ENCODE measurements at places on chromosomes 2 and 18. TPM values are rescaled to one million over a fixed set of nuclear protein-coding genes. Genes with fewer than 3 reads are reported as not detected.

CIB4 gene
- total RNA-seq = 2.5 TPM

DNA sequence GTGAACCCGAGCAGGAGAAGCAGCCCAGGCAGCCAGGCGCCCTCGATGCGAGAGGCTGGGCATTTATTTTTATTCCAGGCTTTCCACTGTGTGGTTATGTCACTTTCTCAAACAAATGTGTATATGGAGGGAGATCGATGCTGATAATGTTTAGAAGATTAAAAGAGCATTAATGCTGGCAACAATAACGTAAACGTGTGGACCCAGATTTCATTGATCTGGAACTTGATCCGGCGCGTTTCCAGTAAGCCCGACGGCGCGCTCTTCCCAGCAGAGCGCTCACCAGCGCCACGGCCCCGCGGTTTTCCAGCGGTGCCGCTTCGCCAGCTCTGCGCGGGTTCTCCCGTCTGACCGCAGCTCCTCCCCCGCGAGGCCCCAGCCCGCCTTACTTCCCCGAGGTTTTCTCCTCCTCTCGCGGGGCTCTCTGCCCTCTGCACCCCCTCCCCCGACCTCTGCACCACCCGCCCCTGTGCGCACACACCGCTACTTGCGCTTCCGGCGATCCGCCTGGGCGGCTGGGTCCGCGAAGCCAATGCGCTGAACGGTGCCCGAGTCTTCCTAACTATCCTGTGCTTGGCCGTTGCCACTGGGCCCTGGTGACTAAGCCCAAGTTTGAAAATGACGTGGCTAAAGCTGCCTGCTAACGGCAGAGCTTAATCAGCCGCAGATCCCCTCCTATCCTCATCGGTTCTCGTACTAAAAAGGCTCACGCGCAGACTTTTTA lies 6.1 kb downstream of the ONECUT2 start:
- no peak for DNase-seq

DNA sequence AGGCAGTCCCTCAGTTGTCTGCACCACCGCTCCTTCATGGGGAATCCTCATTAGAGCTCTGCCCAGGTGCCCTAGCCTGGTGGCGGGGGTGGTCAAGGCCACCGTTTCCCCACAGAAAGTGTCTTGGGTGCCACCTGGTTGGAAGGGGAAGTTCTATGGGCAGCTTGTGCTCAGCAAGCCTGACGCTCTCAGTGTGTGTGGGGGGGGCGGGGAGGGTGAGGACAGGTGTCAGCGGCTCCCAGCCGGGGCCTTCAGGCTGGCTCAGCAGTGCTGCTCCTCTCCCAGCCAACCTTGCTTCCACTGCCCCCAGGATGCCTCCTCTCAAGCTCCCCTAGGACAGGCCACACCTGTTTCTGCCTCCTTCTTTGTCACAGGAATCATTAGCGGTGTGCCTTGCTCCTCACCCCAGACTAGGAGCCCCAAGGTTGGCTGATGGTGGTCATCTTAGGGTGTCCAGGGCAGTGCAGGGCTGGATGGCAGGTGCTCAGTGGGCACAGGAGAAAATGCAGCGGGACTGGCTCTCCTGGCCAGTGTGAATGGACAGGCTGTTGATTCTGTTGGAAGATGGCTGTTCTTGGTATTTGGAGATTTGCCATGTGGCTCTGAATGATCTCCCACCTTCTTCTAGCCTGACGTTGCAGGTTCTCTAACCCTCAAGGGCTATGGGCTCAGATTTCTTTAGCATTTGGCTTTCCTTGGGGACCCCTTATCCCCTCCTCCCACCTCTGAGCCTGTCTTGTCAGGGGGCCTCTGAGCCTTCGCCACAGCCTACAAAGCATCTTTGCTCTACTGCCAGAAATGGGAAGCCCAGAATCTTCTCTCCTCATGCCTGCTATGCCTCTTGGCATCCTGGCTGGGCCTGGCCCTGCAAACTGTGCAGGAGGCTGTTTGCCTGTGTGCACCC lies 185.8 kb upstream of the HS6ST1 start:
- DNase-seq = peak; percentile 7

GRCh38 chr2:176237456-176237855 lies 31.8 kb upstream of the MTX2 start:
- DNase-seq = no peak

- no peak for DNase-seq
These were observed 229.3 kb downstream of the TGIF1 start for GRCh38 chr18:3679241-3679640.

- no peak for DNase-seq
These were observed 71.5 kb downstream of the CDC42EP3 start for GRCh38 chr2:37599688-37600525.

DNA sequence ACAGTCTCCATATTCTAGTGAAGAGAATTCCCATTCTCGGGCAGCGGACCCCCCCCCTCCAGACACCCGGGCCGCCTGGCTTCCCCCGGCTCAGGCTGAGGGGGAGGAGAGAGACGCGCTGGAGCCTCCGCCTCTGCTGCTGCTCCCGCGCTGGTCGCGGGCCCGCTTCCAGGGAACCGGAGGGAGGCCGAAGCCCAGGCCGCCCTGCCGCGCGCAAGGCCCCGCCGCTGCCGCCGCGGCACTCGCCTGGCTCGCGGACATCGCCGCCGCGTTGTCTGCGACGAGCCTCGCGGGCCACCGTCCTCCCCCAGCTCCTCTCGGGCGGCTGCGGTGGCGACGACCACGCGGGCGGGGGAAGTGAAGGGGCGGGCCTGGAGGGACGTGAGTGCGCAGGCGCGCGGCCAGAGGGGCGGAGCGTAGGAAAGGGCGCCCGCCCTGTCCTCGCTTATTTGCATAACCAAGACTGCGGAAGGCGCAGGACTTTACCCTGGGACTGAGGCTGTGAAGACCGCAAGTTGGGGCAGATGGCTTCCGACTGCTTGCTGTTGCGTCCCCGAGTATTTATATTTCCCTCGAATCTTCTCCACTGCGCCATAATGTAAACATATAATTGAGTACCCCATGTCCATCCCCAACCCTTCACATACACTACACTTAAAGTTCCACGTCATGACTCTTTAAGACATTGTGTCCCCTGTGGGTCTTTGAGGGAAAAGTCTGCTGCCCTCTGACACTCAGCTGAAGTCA lies at the start of gene ARL5A:
ARL5A (minus strand) TSS at position 279 of the 747 bp plus-strand sequence; CDS start at position 34, 245 bp downstream.
- DNase-seq = peak; percentile 96

TLX2 gene
- total RNA-seq = not detected

- DNase-seq = peak; percentile 45
These were observed 31.1 kb downstream of the HDAC4 start for GRCh38 chr2:239369631-239370161.

DNA sequence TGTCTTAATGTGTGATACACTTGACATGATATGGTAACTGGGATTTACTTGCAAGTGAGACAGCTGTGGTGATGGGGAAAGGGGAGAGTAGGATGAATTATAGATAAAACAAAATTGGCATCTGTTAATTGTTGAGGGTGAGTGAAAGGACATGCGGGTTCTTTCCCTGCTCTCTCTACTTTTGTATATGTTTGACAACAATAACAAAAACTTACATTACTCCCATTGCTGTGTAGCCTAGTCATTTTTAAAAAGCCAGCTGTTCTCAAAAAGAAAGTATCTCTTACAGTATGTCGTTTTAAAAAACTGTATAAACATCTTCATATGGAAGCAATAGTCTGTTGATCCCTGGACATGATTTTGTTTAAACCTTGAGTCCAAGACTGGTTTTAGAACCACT lies 117.6 kb downstream of the MYO1B start:
- DNase-seq = no peak

DNA sequence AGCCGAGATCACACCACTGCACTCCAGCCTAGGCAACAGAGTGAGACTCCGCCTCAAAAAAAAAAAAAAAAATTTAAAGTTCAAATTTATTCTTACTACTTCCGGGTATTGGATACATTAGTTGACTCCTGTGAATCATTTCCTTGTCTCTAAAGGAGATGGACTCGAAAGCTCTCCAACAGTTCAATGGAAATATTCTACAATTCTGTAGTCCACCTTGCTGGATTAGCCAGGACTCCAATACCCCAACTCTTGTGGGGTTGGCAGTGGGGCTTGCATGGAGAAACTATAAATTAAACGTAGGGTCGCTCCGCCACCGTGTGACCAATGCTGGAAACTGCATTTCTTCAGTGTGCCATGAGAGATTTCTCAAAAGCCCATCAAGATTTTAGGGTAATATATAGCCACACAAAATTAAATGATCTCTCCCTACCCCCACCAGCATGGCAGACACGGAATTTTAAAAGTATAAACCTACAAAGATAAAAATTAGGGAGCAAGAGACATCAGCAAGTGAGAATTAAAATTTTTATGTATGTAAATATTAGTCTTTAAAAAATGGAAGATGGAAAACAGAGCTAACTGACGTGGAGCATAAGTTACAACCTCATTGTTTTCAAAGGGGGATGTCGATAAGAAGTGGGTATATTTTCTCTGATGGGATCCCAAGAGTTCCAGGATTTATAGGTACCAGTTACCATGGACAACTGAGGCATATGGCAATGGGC lies 27.8 kb upstream of the GAREM2 start:
- DNase-seq = peak; percentile 73

- no peak for DNase-seq
These were observed 761.2 kb upstream of the ACVR2A start for GRCh38 chr2:147083664-147084063.

DNA sequence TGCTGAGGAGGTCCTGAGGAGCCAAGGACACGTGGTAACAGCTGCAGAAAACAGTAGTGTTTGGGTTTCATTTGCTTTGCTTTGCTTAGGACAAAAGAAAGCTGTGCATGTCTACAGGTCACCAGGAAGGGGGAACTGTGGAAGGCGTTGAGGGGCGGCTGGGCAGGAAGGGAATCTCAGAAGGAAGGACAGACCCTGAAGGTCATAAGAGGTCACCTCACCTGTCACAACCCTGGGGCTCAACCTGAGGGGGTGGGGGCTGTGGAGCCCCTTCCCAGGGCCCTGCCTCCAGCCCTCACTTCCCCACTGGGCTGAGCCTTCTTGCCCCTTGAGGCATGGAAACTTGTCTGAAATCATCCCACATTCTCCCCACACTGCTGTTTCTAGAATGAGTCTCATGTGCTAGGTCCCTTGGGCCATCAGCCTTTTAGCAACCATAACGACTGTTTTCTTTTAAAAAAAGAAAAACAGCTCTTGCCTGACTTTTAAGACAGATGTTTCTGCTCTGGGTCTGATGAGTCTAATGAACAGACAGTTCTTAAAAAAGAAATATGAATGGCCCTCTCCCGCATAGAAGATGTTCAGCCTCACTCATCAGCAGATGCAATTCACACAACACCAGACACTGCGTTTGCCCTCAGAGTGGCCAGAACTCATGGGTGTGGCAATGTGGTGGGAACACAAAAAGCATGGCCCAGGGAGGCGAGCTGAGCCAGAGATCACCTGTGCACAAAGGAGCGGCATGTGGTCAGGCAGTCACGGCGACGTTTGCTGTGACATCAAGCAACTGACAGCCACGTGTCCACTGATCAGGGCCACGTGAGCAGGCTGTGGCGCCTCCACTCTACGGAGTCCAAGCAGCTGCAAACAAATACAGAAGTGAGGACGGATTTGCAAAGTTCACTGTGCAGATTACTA lies 84.0 kb downstream of the SEPTIN10 start:
- peak; percentile 14 for DNase-seq

SCN9A gene
- 1.9 TPM for total RNA-seq

GATA6 gene
- total RNA-seq = 141 TPM

DNA sequence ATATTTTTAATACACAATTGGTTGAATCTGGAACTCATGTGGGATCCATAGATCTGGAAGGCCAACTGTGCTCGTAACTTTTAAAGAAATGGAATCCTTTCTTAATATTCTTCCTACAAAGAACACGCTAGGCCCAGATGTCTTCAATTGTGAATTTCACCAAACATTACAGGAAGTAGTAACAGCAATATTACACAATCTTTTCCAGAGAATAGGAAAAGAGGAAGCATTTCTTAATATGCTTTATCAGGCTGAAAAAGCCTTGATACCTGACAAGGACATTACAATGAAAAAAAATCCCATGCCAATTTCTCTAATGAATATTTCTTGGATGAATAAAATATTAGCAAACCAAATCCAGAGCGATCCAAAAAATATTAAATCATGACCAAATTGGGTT lies 80.3 kb upstream of the HAAO start:
- no peak for DNase-seq

- no peak for DNase-seq
These were observed 61.9 kb upstream of the TFCP2L1 start for GRCh38 chr2:121346859-121347258.

DNA sequence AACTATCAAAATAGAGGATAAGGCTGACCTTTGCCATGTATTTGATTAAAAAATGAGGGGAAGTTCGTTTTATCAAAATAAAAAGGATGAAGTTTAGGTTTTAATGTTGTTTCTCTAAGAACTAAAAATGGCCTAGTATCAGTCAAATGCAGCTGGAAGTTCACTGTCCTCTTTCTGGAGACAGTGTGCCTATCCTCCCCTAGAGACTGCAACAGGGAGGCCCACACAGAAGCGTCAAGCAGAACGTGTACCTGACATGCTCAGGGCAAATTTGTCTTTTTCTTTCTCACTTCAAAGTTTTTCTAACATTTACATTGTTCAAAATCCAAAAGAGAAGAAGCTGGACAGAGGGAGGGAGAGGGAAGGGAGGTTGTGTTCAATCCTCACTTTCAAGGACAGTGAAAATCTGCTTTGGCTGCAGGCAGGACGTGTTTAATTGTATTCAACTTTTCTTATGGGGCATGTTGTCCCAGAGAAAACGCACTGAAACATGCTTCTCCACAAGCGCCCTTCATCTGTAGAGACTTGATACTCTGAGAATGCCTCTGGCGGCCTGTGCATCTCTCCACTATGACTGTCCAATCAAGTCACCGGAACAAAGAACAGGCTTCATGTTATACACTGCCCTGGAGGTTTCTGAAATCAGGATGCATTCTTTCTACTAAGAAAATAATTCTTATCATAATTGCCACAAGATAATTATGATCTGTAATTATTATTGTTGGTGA lies 65.1 kb downstream of the FAM210A start:
- DNase-seq = no peak

DNA sequence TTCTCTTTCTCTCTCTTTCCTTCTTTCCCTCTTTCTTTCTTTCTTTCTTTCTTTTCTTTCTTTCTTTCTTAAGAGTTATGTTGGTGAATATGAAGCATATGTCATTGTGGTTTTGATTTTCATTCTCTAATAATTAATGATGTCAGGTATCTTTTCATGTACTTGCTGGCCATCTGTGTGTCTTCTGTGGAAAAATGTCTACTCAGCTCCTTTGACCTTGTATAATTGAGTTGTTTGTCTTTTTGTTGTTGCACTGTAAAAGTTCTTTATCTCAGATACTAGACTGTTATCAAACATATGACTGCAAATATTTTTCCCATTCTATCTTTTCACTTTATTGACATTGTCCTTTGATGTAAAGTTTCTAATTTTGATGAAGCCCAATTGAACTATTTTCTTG lies 645.1 kb downstream of the CNTNAP5 start:
- no peak for DNase-seq

- no peak for DNase-seq
These were observed 130.6 kb downstream of the TDRD15 start for GRCh38 chr2:21254170-21254965.

CYBRD1 gene
- 233 TPM for total RNA-seq

DNA sequence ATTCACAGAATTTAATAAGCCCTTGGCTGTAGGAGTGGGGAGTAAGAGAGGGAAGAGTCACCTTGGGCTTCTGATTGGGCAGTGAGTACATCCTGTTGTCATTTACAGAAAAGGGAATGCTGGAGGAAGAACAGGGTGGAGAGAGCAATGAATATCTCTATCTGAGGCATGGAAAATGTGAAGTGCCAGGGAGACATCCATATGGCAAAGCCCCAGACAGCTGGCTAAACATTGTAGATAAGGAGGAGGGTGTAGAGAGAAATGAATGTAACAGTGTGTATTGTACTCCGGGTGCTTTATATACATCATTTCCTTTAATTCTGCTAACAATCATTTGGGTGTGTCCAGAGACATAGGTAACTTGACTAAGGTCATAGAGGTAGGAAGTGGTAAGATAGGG lies 103.5 kb downstream of the UPP2 start:
- DNase-seq = no peak
